ENCODE measurements at places on chromosomes 6 and 20.

DNA sequence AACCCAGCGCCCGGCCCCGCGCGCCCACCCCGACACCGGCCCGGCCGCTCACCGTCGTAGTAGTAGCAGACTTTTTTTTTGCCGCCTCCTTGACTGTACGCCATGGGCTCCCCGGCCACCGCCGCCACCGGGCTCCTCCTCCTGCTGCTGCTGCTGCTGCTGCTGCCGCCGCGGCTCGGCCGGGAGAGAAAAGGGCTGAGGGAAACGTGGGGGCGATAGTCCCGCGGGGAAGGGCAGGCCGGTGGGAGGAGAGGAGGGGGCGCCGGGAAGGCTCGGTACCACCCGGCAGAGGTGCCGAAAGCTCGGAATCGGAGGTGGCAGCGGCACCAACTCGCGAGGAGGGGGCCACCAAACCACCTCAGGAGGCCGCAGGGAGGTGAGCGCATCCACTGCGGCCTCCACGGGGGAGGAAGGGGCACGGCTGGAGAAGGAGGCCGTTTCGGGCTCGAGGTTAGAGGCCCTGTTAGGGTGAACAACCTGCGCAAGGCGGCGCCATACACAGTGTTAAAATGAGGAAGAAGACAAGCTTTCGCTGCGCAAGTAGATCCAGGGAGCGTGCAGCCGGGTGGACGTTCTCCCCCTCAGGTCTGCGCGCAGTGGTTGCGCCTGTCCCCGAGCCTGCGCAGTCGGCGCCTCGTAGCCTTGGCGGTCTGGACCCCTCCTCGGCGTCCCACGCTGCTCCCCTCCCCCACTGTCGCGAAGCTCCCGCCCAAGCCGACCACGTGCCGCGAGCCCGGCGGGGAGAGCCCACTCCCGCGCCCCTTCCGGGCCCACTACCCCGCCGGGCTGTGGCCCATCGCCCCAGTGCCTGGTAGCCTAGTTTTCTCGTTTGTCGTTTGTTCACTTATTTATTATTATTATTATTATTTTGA is at the start of gene HDAC2:
TSS of gene HDAC2 (minus strand) at position 344 of the 872 bp plus-strand sequence. CDS start at position 104, 240 bp downstream.
- DNase-seq, result peak; percentile 95

DNA sequence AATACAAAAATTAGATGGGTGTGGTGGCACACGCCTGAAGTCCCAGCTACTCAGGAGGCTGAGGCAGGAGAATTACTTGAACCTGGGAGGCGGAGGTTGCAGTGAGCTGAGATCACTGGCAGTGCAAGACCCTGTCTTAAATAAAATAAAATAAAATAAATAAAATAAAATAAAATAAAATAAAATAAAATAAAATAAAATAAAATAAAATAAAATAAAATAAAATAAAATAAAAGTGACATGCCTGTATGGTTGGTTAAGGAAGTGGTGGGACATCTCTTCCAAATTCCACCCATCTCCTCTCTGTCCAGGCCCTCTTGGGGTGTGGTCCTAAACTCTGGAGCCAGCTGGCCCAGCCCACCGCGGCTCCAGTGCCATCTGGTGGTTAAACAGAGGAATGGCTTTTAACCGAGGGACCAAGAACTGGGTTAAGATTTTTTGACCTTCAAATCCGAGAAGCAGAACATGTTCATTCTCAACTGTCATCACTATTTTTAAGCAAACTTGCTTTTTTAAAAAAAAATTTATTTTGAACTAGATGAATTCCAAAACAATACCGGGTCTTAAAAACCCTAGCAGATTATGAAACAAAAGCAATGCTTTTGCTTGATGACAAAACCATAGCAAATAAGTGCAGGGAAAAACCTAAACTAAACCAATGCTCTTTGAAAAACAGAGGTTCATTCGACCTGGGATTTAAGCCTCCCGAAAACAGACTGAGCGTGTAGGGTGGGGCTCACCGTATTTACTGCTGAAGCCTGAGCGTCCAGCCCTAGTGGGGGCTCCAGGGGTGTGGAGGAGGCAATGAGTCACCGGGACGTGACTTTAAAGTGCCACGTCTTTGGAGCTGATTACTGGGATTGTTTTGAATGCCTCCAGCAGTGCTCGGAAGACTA is 68.8 kb downstream of the CDC5L start:
- DNase-seq, result peak; percentile 78

DNA sequence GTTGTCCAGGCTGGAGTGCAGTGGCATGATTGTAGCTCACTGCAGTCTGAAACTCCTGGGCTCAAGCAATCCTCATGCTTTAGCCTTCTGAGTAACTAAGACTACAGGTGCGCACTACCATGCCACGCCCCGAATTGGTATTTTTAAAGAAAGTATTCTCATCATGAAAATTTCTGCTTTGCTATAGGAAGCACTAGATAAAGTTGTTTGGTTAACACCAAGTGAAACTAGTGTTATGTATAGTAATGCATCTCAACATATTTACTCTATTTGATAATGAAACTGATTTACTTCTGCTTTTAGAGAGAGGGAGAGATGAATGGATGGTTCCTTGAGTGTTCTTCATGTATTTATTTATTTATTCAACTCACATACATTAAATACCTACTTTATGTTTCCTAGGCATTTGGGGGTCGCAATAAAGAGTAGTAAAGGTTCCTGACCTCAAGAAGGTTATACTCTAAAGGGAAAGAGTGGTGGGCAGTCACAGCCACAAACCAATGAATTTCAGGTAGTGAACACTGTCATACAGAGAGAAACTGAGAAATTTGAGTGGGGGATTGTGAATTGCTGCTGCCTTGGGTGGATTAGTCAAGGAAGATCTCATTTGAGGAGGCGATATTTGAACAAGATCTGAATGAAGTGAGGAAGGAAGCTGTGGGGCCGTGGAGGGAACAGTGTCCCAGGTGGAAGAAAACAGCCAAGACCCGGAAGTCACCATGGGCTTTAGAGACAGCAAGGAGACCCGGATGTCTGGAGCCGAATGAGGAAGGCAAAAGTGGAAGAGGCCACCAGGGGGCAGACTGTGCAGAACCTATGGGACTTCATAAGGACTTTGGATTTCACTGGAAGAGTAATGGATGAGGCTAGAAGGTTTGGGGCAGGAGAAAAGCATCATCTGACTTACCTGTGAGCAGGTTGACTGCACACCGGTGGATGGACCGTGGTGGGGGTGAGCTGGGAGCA is 185.6 kb downstream of the TSHZ2 start:
- DNase-seq, result peak; percentile 73

- no peak for DNase-seq
These were observed 133.1 kb upstream of the PRDM1 start for GRCh38 chr6:105952772-105953690.

GRCh38 chr6:43945768-43946080 is 175.7 kb downstream of the VEGFA start:
- DNase-seq, result no peak

GRCh38 chr20:62732842-62733525 is 24.3 kb downstream of the NTSR1 start:
- peak; percentile 54 for DNase-seq
